ENCODE measurements at places on chromosomes 3 and 15.

- no peak for DNase-seq
Observed at GRCh38 chr3:86986671-86987420, 4.1 kb downstream of the VGLL3 start.

DNA sequence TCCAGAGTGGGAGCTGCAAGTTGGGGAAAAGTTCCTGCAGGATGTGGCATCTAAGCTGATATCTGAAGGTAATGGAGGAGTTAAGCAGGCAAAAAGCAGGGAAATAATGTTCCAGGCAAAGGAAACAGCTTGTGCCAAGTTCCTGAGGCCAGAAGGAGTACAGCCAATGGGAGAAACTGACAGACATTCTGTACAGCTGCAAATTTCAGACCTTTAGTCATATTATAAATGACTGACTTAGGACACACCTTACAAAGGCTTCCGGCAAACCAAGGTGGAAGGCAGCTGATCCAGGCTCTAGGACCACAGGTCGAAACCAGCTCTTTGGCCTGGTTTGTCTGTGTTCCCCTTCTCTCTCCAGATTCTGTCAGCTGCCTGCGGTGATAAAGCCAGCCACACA lies 9.3 kb downstream of the WWTR1 start:
- no peak for DNase-seq

DNA sequence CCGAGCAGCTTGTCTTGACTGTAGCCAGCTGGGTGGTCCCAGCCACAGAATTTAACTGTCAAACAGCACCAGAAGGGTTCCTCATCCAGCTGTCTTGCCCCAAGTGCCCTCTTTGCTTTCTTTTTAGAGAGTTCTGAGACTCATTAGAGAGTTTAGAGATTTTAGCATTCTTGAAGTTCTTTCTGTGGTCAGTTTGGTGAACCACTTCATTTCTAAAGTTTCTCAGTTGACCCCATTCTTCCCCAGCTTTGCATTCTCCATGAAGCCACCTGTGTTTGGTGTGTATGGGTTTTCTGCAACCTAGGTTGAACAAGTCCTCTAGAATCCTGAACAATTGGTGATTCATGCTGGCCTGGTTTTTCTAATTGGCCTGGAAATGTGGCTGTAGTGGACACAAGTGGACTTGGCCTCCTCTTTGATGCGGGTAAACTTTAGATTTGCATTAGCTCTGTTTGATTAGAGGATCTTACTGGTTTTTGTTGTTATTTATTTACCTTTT lies 33.7 kb downstream of the FLNB start:
- no peak for DNase-seq

- no peak for DNase-seq
Observed at GRCh38 chr15:70246623-70247220, 149.0 kb upstream of the TLE3 start.

GRCh38 chr3:176562331-176562730 lies 635.0 kb downstream of the TBL1XR1 start:
- DNase-seq: no peak

DNA sequence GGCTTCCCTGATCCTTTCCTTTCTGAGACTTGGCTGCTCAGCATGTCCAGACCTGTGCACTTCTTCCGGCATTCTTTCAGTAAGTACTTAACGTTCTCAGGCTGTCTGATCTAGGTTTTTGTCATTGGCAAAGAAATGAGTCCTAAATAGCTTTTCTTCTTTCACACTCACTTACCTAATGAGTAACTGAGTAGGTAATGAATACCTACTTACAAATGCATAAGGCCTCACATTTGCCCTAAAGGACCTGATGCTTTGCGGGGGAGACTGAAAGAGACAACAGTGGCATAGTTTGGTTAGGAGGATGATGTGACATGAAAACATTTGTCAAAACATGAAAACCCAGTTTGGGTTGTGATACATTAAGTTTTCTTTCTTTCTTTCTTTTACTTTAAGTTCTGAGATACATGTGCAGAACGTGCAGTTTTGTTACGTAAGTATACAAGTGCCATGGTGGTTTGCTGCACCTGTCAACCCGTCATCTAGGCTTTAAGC lies 516.7 kb upstream of the CFAP20DC start:
- DNase-seq: no peak

GRCh38 chr15:75138016-75138999 lies 63.4 kb upstream of the C15orf39 start:
- DNase-seq: no peak

- DNase-seq: no peak
Observed at GRCh38 chr15:67915461-67916374, 75.9 kb upstream of the RNU6-1 start.

DNA sequence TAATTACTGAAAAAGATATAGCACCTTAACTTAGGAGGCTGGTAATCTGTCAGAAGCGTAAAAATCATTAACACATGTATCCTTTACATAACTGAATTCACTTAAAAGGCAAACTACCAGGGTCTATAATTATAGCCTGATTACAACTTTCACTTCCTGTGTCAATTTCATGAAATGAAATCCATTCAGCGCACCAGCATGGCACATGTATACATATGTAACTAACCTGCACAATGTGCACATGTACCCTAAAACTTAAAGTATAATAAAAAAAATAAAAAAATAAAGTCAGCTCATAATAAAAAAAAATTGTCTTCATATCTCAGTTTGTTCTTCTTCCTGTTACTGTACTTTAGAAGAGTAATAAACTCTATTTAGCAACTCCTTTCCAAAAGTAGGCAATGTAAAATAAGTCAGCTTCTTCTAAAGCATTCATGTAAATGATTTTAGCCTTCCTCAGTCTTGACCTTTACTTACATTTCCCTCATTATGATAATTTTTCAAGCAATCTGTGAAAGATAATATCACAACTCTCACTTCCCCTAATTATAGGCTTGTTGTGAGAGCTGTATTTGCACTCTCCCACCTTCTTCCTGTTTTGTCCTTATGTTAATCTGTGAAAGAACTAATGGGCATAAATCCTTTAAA lies 50.1 kb downstream of the KBTBD8 start:
- no peak for DNase-seq

DNA sequence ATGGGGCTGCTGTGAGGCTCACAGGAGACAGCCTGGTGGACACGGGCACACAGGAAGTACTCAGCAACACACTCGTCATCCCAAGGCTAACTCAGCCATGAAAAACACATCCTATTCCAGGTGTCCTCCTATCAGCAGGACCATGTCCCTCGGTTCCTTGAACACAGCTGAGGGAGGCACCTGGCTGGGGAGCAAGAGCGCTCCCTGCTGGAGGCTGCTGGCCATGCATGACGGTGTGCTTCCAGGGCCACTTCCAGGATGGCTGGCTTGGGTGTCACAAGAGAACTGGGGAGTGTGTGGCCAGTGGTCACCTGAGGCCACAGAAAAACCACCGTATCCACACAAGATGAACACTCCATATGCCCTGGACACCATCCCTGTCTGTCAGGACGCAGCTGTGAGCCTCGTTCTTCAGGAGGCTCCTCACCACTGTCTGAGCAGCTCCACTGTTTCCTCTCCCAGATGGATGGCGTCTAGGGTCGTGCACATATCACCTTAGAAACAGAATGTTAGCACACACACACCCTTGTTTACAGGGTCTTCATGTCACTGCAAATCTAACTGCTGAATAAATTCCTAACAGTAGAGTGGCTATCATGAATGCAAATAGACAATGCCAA lies 31.0 kb downstream of the POC1A start:
- peak; percentile 60 for DNase-seq

DNA sequence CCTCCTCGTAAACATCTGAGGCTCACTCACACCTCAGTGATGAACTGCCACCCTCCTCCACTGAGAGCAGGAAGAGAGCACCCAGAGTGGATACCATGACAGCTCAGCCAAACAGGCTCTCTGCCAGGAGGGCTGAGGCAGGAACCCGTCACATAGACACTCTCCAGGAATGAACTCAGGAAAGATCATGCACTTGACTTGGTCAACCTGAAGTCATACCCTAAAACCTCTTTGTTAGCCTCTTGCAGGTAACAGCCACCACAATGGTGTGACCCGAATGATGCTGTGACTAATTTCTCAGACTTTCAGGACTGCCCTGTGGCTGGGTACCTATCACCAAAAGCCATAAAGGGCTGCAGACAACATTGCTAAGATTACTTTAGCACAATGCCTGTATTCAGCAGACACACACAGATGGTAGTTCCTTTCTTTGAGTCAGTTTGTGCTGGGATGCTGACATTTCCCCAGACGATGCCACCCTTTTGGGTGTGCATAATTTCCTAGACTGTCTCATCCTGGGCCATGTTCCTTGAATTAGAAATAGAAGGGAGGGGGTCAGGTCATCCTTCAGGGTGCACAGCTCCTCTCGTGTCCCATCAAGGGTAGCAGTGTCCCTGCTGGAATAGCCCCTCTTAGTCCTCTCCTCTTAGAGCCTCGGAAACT lies 30.3 kb downstream of the CX3CR1 start:
- DNase-seq: no peak

GRCh38 chr15:47885920-47886319 lies 168.6 kb downstream of the SEMA6D start:
- no peak for DNase-seq

DNA sequence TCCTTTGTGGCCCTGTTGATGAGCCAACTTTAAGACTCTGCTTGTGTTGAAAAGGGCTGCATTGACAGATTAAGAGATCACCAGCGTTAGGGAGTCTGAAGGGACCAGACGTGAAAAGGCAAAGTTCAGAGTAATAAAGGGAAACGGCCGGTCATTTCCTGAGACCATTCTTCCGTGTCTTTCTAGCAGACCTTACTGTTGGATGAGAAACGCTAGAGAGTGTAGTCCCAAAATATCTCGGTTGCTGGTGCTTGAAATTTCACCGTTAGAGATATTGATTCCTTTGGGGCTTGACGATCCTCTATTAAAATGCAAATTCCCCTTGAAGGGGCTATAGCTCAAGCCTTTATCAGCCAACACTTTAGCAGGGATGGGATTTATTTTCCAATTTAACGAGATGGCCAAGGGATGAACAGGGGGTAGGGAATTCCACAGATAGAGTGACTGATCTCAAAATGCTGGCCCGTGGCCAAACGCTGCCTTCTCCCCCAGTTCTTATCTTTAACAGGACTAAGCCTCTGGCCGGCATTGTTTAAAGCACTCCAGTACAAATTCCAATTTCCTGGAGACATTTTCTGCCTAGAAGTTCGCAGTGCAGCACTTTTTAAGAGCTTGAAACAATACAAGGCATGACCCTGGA lies 250.4 kb downstream of the TJP1 start:
- DNase-seq: no peak

GRCh38 chr3:122898298-122898697 lies 103.4 kb downstream of the SLC49A4 start:
- DNase-seq: no peak

- no peak for DNase-seq
Observed at GRCh38 chr3:192726385-192726784, 956 bp downstream of the FGF12 start.

GRCh38 chr3:13266005-13266404 lies 154.1 kb downstream of the NUP210 start:
- no peak for DNase-seq

- DNase-seq: no peak
Observed at GRCh38 chr15:26738996-26739395, 33.9 kb downstream of the GABRB3 start.

DNA sequence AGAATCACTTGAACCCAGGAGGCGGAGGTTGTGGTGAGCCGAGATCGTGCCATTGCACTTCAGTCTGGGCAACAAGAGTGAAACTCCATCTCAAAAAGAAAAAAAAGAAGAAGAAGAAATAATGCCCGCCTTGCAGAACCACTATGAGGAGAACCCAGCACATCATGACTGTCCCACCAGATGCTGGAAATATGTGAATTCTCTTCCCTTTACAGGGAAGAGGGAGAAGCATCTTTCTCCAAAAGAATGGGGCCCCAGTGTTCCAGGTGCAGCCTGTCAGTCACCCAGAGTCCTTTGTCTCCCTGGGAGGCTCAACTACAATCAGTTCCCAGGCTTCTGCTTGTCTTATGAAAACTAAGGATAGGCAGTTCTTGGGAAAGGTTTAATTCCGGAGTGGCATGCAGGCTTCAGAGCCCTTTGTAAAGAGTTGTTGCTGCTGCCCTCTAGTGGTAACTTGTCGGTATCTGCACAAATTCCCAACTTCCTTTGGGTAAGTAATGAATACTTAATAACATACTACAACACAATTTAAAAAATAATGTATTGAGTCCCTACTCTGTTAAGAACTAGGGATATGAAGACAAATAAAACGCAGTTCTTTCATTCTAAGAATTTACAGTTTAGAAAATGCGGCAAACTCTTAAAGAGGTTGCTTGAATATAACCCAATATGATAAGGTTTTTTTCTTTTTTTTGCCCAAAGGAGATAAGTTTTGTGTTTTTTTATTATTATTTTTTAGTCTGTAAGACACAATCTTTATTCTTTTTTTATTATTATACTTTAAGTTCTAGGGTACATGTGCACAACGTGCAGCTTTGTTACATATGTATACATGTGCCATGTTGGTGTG lies 18.6 kb upstream of the TICRR start:
- peak; percentile 22 for DNase-seq

DNA sequence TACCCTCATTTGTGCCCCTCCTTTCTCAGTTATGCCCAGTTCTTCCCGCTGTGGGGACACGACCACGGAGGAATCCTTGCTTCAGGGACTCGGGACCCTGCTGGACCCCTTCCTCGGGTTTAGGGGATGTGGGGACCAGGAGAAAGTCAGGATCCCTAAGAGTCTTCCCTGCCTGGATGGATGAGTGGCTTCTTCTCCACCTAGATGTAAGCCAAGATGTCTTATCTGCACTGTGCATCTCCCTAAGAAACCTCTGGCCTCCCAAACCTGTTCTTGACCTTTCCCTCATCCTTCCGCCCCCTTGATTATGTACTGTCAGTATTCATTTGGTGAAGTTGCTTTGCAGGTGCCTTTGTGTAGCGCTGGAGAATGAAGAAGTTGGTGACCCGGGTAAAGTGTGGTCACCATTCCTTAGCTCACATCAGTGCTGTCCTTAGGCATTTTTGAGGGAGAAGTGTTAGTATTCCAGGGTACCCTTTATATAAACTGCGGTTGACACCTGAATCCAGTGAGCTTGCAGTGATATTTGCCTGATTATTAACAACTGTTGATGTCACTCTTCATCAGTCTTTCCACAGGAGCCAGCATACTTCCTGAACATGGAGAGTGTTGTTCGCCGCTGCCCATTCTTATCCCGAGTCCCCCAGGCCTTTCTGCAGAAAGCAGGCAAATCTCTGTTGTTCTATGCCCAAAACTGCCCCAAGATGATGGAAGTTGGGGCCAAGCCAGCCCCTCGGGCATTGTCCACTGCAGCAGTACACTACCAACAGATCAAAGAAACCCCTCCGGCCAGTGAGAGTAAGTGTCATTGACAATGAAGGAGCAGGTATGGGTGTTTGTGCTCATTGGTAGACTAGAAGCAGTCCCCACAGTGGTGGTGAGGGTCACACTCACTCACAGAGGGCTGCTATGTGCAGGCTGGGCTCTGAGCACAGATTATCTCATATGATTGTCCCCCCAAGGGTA lies 966 bp downstream of the ALAS1 start:
- no peak for DNase-seq
